Smooth muscle cell of trachea (primary cell): ENCODE measurements at places on chromosomes 1 and 21. TPM values are rescaled to one million over a fixed set of nuclear protein-coding genes. Genes with fewer than 3 reads are reported as not detected.

RNU11 gene
- not detected in 2 replicates for total RNA-seq

KRTAP13-3 gene
- total RNA-seq: not detected in 2 replicates

KCND3 gene
- total RNA-seq: under 0.01 TPM in 2 replicates

PACC1 gene
- 8.7 and 8.8 TPM in 2 replicates for total RNA-seq

LCE1B gene
- not detected in 2 replicates for total RNA-seq

GPA33 gene
- total RNA-seq: not detected in 2 replicates

TCHH gene
- total RNA-seq: under 0.01 TPM in 1 of 2 replicates, not detected in the other

EFNA1 gene
- total RNA-seq: 0.17 and 0.44 TPM in 2 replicates

PINK1 gene
- total RNA-seq: 63.1 and 131 TPM in 2 replicates

SSX2IP gene
- total RNA-seq: 42.2 and 174 TPM in 2 replicates

AADACL3 gene
- not detected in 2 replicates for total RNA-seq

C1QTNF12 gene
- 2.5 and 5.1 TPM in 2 replicates for total RNA-seq

MYOG gene
- not detected in 2 replicates for total RNA-seq

SLC2A5 gene
- 2.0 and 13.2 TPM in 2 replicates for total RNA-seq

RGS18 gene
- total RNA-seq: not detected in 2 replicates

CDC7 gene
- 2.2 and 7.3 TPM in 2 replicates for total RNA-seq

PDE4B gene
- total RNA-seq: 13.7 and 15.3 TPM in 2 replicates

CATSPERE gene
- 0.44 and 0.99 TPM in 2 replicates for total RNA-seq

TBX15 gene
- total RNA-seq: under 0.01 TPM in 1 of 2 replicates, not detected in the other

TDRD5 gene
- not detected in 2 replicates for total RNA-seq

SRSF4 gene
- total RNA-seq: 37.4 and 39.0 TPM in 2 replicates

MYOM3 gene
- not detected in 2 replicates for total RNA-seq

RAVER2 gene
- total RNA-seq: 4.6 and 8.1 TPM in 2 replicates
